ENCODE measurements at places on chromosomes 3 and 15.

DNA sequence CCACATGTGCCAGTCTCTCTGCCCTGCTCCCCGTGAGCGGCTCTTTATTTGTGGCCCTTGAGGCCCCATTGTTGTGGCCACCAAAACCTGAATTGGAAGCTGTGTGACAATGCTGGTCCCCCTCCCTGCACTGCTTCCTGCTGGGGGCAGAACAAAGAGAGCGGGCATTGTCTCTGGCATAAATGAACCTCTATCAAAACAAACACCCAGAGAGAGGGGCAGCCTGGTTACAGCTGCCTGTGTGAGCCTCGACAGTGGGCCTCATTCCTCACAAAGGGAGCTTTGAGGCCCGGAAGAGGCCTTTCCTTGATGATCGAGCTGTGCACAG, 152.9 kb downstream of the IGF1R start:
- DNase-seq: peak; percentile 73

GRCh38 chr3:179072100-179072438, 460 bp upstream of the ZMAT3 start:
- DNase-seq: no peak

DNA sequence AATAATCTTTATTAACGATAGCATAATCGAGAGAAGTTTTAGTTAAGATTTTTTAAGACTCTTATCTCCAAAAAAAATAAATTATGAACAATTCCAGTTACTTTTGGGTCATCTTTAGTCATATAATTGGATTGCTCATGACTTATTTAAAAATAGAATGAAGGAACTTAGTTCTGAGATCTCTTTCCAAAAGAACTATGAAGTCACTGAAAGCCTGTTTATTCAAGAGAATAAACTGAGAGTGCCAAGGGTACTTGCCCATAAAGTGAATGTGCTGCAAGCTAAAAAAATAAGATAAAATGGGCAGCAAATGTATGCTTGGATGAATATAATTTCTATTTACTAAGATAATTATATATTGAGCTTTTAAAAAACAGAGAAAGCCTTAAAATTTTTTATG, 176.5 kb upstream of the PLSCR5 start:
- DNase-seq: no peak

GRCh38 chr3:71537211-71537611, 46.3 kb downstream of the FOXP1 start:
- no peak for DNase-seq

DNA sequence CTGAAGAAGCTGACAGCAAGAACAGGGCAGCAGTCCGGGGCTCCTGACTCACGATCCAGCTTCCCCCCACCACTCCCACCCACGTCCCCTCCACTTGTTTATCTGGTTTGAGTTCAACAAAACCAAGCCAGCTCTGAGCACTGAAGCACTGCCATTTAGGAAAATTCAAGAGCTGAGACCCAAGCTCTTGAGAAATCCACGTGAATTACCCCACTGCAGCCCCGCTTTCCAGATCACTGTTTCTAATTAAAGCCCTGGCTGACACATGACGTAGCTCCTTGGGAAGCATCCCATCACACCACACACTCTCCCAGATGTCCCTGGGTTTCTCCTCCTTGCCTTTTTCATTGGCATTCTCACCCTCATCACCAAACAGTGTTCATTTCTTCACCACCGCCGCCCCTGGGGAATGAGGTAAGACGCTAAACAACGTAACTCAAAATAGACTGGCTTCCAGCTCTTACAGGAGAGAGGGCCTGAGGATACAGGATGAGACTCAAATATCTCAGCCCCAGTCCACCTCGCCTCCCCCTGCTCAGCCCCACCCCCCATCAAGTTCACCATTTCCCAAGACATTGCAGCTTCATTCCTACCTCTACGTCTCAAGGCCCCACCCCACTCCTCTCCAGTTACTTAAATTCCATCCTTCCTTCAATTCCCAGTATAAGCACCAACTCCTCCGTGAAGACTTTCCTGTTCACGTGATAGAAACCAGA, 95.4 kb downstream of the SRGAP3 start:
- DNase-seq: no peak

GRCh38 chr3:72246685-72247084, 461.7 kb upstream of the PROK2 start:
- DNase-seq: no peak

DNA sequence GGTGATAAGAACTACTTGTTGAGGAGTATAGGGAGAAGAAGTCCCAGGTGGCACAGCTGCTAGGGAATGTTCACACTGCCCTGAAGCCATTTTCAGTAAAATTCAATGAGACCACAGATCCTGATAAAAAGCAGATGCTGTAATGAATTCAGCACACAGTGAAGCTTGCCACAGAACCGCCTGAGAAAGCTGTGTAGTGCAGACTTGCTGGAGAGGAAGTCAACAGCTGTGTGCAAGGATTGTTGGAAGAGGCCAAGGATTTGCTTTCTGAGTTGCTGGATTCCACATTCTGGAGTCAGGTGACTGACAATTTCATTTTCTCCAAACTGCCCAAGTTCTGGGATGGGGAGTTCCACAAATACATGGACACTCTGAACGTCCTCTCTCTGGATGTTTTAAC, 70.9 kb downstream of the ANP32A start:
- DNase-seq: no peak

- no peak for DNase-seq
Observed at GRCh38 chr3:171262431-171262830, 197.8 kb downstream of the TNIK start.

DNA sequence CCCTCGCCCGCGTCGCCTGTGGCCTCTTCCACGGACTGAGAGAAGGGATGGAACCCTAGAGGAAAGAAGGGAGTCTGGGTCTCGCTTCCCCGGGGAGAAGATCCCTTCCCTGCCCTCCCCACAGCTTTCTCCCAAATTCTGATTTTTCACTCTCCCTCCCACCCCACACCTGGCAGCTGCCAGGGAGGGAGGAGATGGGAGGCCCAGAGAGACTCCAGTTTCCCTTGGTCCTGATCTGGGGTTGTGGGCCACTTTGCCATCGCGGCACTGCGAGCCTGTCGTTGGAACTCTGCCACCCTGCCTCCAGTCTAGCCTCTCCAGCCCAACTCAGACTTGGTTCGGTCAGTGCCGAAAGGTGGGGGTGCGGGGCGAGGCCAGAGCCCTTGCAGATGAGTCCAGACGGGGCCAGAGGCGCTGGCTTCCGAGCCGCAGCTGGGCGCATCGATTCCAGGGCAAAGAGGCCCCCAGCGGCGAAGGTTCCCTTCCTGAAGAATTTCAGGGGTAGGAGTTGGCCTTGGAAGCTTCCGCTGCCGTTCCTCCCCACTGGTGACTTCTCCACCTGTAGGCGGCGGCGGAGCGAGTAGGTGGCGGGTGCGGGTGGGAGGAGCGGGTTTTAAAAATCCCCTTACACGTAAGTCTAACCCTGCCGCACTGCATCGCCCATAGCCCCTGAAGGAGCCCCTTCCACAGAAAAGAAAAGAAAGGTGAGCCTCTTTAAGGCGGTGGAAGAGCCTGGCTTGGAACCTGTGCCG, 5.2 kb downstream of the WNT5A start:
- DNase-seq: no peak

DNA sequence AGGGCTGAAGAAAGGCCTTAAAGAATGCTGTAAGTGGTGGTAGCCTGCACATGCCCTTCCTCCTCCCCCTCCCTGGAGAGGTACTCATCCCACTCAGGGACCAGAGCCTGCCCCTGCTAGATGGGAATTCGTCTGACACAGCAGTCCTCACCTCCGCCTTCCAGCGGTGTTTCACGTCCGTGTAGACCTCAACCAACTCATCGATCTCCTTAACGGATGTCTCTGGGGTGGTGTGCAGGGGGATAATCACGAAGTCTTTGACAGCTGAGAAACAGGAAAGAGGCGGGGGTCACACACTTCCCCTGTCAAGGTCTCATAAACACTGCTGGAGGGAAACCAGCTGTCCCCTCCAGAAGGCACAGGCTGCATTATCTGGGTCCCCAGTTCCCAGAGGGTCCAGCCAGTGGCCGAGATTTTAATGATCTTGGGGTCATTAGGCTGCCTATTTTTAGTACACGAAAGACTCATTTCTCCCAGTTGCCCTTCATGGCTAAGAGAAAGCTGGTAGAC, 9.9 kb downstream of the DNASE1L3 start:
- DNase-seq: no peak

GRCh38 chr15:51837792-51838251, 8.4 kb downstream of the TMOD3 start:
- no peak for DNase-seq

GRCh38 chr3:124401843-124402242, 328.4 kb upstream of the UMPS start:
- DNase-seq: no peak

GRCh38 chr3:71684046-71684756, 41.0 kb downstream of the EIF4E3 start:
- no peak for DNase-seq

GRCh38 chr15:63277893-63278456, 570 bp downstream of the APH1B start:
- no peak for DNase-seq

GRCh38 chr3:129195731-129196256, 12.1 kb upstream of the CNBP start:
- DNase-seq: no peak

- DNase-seq: no peak
Observed at GRCh38 chr15:77640615-77641014, 7.9 kb upstream of the LINGO1 start.

DNA sequence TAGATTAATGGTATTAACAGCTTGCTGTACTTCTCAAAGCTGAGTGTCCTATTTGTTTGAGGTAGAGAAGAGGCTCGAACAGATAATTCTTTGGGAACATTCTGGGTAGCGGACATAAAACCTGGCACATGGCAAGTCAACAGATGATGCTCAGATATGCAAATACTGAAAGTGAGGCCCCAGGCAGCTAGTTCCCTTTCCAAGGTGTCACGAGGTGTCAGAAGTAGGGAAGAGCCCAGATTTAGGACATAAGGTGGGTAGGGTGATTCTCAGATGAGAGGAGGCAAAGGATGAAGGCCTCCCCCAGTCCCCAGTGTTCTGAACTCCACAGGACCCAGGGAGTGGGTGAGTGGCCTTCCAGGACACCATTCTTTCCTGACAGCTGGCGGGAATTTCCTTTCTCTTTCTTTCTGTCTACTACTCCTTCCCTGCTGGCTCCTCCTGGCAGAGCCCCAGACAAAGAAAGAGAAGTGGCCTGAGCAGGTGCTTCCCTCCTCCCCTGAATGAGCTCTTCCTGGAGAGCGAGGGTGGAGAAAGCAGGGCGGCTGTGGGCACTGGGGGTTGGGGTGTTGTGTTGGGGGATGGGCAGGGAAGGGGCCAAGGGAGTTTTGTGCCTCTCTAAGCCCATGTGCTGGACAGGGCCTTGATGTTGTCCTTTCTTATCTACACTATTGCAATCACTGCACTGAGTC, 87.5 kb downstream of the CORO2B start:
- DNase-seq: peak; percentile 61

- no peak for DNase-seq
Observed at GRCh38 chr3:69791919-69792399, 52.7 kb downstream of the MITF start.

- no peak for DNase-seq
Observed at GRCh38 chr3:39106851-39107387, 508 bp downstream of the GORASP1 start.

GRCh38 chr3:84717894-84718293, 240.9 kb upstream of the CADM2 start:
- DNase-seq: no peak

DNA sequence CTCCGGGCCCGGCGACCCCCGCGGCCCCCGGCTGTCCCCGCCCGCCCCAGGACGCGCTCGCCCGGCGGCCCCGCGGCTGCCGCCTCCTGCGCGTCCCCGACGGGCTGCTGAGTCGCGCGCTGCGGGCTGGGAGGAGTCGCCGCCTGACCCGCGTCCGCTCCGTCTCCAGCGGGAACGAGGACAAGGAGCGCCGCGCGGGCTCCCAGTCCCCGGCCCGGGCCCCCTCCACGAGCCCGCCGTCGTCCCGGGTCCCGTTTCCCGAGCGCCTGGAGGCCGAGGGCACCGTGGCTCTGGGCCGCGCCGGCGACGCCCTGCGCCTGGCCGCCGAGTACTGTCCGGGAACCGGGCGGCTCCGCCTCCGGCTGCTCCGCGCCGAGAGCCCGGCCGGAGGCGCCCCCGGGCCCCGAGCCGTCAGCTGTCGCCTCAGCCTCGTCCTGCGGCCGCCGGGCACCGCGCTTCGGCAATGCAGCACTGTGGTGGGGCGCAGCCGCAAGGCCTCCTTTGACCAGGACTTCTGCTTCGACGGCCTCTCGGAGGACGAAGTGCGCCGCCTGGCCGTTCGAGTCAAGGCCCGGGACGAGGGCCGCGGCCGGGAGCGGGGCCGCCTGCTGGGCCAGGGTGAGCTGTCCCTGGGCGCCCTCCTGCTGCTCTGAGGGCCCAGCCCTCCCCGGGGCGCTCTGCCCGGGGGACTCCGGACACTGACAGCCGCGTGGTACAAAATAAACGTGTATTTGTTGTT, 1.5 kb downstream of the C2CD4A start:
- DNase-seq: no peak

GRCh38 chr3:178761024-178761423, 224.8 kb downstream of the KCNMB2 start:
- no peak for DNase-seq

GRCh38 chr3:46386205-46386604, 15.5 kb downstream of the CCR5 start:
- no peak for DNase-seq
